ENCODE measurements at places on chromosomes 6 and 20.

DNA sequence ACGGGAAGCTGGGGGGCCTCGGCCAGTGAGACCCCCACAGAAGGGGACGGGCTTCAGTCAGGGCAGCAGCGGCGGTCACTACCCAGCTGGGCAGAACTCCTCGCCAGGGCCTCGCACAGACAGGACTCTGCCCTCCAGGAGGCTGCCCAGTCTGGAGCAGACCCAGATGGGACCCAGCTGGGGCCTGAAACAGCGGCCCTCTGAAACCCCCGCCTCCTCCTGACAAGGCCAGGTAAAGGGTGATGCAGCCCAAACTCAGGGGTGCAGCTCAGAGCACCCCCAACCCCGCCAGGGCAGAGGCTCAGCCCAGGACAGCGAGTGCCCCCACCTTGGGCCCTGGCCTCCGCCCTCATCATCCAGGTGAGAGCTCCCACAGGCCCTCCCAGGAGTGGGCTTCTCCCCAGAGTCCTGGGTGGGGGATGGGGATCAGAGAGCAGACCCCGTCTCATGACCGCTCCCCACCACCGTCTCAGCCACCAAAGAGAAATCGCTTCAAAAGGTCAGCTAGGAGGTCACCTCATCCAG lies 2.2 kb downstream of the EEF1A2 start:
- peak; percentile 63 for DNase-seq

- DNase-seq, result no peak
These were observed 3.1 kb downstream of the PCED1A start for GRCh38 chr20:2837221-2837960.

- DNase-seq, result no peak
These were observed 49.4 kb downstream of the TRMT11 start for GRCh38 chr6:126035764-126036163.

DNA sequence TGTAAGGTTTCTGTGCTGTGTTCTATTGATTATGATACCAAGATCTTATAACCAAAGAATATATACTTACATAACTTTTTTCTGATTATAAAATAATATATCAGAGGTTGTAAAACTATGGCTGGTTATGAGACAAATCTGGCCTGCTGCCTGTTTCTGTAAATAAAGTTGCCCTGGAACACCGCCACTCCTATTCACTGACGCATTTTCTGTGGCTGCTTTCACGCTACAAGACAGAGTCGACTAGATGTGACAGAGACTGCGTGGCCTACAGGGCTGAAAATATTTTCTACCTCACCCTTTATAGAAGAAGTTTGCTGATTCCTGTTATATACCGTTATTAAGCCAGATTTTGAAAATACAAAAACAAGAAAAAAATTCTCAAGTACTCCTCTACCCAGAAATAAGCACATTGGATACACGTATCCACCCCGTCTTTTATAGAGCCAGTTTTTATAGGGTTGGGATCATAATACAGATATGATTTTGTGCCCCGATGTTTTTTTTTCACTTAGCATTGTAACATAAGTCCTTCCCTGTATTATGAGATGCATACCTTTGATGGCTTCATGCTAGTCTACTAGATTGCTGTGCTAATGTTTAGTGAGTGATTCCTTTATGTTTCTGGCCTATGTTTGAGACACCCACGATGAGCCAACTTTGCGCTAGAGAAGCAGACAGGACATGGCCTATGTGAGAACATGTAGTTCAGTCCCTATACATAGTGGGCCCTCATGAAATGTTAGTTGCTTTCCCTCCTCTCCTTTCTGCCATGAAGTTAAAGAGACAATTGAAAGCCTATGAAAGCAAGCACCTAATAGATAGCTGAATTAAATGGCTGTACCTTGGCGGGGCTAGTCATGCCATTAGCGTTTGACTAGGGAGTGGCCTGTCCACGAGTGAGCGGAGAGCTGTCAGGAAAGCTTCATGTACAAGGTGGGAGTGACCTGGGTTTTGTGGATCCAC lies 98.1 kb upstream of the KCNK16 start:
- DNase-seq, result no peak

- no peak for DNase-seq
These were observed 71.2 kb downstream of the TIAM2 start for GRCh38 chr6:155066361-155066760.

DNA sequence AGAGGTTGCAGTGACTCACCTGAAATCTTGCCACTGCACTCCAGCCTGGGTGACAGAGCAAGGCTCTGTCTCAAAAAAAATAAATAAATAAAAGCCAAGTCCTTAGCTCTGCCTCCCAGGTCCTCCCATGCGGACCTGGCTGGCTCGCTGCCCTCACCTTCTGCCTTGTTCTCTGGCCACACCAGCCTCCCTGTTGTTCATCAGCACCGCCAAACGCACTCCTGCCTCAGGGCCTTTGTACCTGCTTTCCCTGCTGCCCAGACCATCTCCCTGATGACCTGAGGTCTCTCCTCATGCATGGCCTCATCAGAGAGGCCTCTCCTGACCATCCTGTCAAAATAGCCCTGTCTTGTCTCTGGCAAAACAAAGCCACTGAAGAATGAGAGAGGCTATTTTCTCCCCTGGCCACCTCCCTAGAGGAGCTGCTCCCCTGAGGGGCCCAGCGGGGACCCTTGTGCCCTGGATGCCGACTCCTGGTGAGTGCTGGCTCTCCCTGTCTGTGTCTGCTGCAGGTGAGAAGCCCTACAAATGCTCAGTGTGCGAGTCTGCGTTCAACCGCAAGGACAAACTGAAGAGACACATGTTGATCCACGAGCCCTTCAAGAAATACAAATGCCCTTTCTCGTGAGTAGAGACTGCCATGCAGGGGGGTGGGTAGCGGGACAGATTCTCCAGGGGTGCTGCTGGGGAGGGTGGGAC lies 22.6 kb upstream of the CHMP4B start:
- peak; percentile 43 for DNase-seq

GRCh38 chr6:116763906-116764628 lies 1.5 kb downstream of the FAM162B start:
- no peak for DNase-seq

DNA sequence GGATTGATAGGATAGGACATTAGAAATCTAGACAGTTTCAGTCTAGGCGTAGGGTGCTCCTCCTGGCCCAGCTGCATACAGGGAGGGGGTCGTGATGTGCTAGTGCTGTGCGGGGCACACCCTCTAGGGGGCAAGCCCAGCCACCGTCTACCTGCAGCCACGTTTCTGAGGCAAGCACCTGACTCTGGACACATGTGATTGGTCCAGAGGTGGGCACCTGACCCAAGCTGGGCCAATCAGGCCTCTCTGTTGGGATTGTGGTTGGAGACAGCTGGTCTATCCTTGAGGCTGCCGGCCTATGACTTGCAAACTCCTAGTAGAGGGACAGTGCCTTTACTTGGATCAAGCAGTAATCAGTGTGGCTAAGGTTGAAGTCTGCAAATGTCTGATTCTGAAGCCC lies 317.1 kb downstream of the BMP7 start:
- DNase-seq, result no peak
